ENCODE measurements at places on chromosomes 2 and 18.

- no peak for DNase-seq
These were observed 24.1 kb downstream of the IGFBP2 start for GRCh38 chr2:216657086-216657855.

DNA sequence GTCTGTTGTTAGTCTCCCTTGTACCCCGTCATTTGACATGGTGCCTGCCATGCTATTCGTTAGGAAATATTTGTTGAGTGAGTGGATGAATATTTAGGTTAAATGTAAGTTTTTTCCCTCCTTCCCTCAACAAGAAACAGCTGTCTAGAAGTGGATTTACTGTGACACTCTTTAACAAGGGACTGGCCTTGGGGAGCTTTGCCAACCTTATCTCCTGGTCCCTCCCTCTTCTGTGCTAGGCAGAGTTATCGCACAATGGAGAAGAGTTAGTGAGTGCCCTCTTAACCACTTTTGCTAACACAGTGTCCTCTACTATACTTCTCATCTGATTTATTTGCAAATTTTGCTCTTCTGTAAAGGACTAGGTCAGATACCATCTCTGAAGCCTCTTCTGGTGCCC, 61.2 kb downstream of the DIS3L2 start:
- DNase-seq, result no peak

DNA sequence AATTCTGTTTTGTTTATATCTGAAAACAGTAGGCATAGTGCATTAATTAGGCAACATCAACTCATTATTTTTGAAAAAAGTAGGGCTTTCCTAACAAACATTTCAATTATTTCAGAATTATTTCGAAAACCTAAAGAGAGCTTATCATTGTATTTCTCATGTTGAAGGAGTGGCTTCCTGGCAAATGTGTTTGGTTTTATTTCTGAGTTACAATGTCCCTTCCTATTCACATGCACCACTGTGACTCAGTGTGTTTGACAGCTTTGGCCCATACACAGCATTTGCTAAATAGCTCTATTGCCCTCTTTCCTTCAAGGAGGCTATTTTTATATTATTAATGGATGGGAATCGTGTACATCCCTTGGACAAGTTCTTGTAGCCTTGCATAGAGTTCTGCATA, 205.9 kb downstream of the PTGR3 start:
- no peak for DNase-seq

- no peak for DNase-seq
These were observed 194.0 kb upstream of the RBBP8 start for GRCh38 chr18:22739061-22739642.
